Immature natural killer cell (primary cell): ENCODE measurements at places on chromosomes 11 and 22.
A peak's percentile ranks its signal among the peaks of the same experiment; 100 is the strongest.

DNA sequence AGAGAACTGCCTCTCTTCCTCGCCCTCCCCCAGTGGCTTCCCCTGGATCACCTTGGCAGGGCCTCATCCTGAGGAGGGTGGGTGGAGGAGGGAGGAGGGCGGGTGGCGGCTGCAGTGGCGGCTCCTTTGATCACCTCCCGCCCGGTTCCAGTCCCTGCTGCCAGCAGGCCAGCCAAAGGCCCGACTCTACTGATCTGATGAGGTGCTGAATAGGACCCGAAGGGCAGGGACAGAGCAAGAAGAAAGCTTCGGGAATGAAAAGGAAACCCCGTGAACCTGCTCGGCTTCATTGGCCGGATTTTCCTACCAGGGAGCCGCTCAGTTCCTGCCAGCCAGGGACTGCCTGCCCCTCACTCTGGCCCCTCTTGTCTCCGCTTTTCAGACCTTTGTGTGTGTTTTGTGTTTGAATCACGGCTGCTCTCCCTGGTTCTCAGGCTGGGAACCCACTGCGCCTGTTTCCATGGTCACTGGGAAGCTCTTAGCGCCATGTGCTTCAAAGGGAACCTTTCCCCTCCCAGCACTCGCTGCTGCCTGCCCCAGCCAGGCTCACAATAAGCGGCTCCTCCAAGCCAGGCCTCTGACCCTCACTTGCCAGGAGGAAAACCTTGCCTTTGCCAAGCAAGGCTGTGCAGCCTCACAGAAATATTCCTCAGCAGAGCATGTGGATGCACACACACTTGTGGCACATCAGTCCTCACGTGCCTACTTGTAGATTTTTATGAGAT is 56.8 kb downstream of the C22orf31 start:
- no peak for DNase-seq

- DNase-seq, result no peak
Measured at GRCh38 chr11:114354076-114354475, 46.2 kb downstream of the C11orf71 start.

DNA sequence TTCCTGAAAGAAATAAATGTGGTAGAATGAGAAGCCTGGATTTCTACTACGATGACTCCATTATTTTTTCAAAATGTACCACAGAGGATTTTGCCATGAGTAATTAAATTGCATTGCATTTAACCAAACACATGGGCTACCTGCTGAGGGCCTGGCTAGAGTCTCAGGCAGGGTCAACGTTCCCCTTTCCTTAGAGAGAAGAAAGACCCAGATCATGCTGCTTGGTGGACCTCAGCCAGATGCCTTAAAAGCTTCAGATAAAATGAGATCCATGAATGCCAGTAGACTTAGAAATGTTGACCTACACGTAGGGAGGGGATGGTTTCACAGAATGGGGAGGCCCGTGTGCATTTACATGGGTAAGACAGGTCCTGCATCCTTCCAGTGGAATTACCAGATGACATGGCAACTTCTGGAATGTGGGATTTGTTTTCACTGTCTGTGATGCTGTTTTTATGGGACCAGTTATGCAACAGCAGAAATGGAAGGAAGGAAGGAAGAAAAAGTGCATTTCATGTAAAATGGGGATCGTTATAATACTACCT is 1069.4 kb downstream of the NTM start:
- no peak for DNase-seq

DNA sequence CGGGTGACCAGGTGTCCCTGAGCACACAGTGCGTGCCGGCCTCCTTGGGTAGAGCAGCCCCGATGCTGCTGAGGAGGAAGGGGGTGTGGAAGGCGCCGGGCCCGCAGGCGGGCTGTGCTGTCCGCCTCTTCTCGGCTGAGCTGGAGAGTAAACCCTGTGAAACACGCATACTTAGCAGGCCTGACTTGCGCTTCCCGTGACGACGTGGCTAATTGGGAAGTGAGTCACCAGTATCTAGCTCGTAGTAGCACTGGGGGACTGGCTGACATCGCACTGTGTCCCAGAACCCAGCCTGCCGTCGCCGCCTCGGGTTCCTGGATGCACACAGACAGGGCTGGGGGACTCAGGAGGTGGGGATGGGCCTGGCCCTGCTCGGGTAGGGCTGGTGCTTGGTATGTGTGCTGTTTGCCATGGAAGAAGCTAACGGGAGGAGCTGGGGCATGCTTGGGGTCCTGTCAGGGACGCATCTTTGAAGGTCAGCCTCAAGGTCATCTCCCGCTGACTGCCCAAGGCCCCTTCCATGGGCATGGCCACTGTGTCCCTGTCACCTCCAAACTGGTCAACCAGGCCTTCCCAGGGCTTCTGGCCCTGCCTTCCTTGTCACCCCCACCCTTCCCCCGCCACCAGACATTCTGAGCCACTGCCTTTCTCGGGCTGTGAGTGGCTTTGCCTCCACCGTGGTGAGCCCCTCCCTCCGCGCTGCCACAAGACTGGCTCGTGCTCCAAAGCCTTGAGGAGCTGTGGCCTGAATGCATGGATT is 1327.0 kb downstream of the BRD1 start:
- DNase-seq, result no peak

GRCh38 chr11:17383461-17383860 is 5.0 kb downstream of the KCNJ11 start:
- DNase-seq, result no peak

GRCh38 chr11:64372802-64373597 is 14.0 kb downstream of the RPS6KA4 start:
- no peak for DNase-seq

- no peak for DNase-seq
Measured at GRCh38 chr11:63763496-63764339, 4.9 kb downstream of the ZFTA start.

DNA sequence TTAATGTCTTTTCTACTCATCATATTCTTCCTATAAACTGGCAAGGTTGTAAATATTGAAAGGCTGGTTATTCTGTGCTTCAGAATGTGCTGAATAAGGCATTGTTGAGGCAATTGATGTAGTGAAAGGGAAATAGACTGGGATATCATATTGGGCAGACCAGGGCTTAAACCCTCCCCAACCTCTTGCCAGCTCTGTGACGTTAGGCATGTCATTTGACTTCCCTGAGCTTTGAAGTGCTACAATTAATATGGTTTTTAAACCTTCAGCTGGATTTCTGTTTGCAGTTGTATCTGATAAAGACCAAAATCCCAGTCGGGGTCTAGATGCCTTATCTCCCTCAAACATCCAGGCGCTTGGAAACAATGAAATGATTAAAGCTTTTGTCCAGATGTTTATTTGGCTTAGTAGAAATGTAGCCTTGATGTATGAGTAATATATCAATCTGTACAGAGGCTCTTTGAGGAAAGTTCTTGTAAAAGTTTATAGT is 208.1 kb downstream of the DBX1 start:
- no peak for DNase-seq

- no peak for DNase-seq
Measured at GRCh38 chr11:125941619-125942611, 3.9 kb upstream of the VSIG10L2 start.

GRCh38 chr11:45832811-45833441 is 14.3 kb upstream of the CRY2 start:
- no peak for DNase-seq

GRCh38 chr11:109237636-109238035 is 184.4 kb upstream of the C11orf87 start:
- no peak for DNase-seq

GRCh38 chr11:120805960-120806555 is 217.8 kb upstream of the TBCEL start:
- peak; percentile 61 for DNase-seq

DNA sequence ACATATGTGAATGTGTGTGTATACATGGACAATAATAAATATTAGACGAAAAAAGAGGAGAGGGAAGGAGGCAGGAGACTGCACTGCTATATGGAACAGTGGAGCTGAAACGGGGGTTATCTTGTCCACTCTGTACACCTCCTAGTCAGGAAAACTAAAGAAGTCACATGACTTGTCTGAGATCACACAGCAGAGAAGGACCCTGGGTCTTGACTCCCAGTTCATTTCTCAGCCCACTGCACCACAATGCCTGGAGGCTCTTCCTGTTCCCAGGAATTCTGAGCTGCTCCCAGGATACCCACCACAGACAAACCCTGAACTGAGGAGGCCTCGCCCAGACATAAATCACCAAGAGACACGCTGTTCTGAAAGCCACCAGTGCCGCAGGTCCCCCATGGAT is 349.6 kb downstream of the CTTN start:
- no peak for DNase-seq

- no peak for DNase-seq
Measured at GRCh38 chr22:19756288-19757128, 4.1 kb upstream of the TBX1 start.

DNA sequence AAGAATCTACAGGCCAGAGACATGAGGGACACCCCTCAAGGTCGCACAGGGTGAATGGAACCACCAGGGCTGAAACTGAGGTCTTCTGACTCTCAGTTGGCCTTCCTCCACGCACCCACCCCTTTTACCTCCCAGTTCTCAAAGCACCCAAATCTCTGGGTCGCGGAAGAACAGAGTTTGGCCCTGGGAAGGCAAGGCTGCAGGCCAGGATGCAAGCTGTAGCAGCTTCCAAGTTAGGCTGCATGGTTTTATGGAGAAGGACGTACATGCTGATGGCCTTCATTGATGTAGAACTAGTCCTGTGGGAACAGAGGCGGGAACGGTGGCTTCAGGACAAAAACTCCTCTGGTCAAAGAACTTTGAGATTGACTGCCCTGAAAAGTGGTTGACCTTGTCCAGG is 143.5 kb upstream of the B3GAT1 start:
- no peak for DNase-seq

GRCh38 chr11:100970283-100971164 is 159.1 kb downstream of the PGR start:
- no peak for DNase-seq

GRCh38 chr11:21142007-21142406 is 472.6 kb downstream of the NELL1 start:
- no peak for DNase-seq

- DNase-seq, result no peak
Measured at GRCh38 chr11:14373941-14374646, 15.1 kb upstream of the RRAS2 start.

GRCh38 chr11:18707811-18708340 is 9.3 kb downstream of the TMEM86A start:
- DNase-seq, result no peak

- no peak for DNase-seq
Measured at GRCh38 chr11:70128435-70128906, 50.4 kb downstream of the ANO1 start.
